ENCODE measurements at places on chromosomes 2 and 18.

- no peak for DNase-seq
These were observed 3.0 kb upstream of the ASPRV1 start for GRCh38 chr2:69964353-69964841.

DNA sequence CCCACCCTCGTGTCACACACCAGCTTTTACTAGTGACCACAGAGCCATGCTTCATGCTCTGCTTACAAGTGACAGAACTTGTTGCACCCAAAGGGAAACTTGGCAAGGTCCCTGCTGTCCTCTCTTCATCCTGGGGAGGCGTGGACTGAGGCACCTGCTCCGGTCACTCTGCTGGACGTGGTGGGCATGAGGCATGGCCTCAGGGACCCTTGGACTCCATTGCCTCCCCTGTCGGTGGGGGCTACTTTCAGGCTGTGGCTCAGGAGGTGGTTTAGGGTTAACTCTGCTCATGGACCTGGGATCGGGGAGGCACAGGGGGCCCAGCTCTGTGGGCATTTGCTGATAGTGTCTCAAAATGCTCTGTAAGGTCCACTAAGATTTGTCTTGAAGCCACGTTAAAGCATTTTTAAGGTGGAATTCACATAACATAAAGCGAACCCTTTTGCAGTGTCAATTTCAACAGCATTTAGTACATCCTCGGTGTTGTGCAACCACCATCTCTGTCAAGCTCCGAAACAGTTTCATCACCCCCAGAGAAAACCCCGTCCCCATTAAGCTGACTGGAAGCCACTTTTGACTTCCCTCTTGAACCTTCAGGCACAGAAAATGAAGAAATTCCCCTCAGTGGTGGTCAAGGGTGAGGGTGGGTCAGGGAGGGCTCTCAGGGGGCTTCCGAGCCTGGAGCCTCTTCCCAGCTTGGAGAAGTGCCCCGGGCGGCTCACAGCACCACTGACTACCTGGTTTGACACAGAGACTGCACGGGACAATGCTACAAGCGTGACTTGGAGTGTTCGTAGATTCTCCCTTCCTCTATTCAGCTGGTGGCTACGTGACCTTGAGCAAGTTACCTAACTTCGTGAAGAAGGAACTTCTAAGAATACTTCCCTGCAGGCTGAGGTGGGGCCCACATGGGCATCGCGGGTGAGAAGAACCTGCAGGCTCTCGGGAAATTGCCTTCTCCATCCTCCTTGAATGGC, 100.0 kb upstream of the HDAC4 start:
- DNase-seq = no peak

GRCh38 chr2:47460766-47461165, 57.8 kb downstream of the MSH2 start:
- no peak for DNase-seq

GRCh38 chr2:134952608-134953007, 34.0 kb downstream of the CCNT2 start:
- DNase-seq = no peak
